ENCODE measurements at places on chromosomes 2 and 18. TPM values are rescaled to one million over a fixed set of nuclear protein-coding genes. Genes with fewer than 3 reads are reported as not detected.

GRCh38 chr2:82158150-82158549 lies 1853.6 kb upstream of the LRRTM1 start:
- H3K4me3 ChIP-seq, result no peak overlapping the region
- no peak overlapping the region for H3K27ac ChIP-seq
- H3K27me3 ChIP-seq, result no peaks in the 10 kb centered on the region
- H3K36me3 ChIP-seq, result no peaks in the 10 kb centered on the region
- H3K4me1 ChIP-seq, result no peaks in the 10 kb centered on the region
- no peak for DNase-seq

DNA sequence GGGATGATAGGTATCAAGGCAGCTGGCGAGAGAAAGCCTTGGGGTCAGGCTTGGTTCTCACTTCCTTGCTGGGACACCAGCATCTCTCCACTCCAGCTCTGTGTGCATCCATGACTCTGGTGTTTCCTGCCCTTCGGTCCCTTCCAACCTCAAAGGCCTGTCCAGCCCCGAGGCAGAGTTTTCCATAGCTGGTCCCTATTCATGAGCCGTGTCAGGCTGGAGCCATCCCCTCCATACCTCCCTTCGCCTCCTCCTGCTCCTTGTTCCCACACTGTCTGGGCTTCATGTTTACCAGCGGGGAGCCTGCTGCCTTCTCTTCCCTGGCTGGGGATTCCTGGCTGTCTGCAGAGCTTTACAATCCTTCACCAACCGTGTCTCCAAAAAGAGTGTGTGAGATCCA lies 51.2 kb downstream of the DYSF start:
- H3K4me1 ChIP-seq, result no peaks in the 10 kb centered on the region
- no peaks in the 10 kb centered on the region for H3K27me3 ChIP-seq
- no peak for DNase-seq

DNA sequence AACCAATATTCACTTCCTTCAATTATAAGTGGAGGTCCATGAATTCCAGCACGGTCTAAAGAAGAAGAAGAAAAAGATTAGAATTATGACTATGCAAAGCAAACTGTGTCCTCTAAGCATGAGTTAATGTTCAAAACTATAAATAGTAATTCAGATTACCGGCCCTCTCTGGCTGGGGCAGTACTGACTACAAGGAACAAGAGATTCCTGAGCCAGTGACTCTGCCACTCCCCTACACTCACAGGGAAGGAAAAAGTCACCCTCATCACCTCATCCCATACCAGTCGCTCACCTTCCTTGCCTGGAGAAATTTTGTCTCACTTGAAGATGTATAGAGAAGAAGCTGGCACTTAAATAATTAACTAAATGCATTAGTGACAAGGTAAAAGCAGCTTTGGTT lies 56.5 kb upstream of the CD302 start:
- no peaks in the 10 kb centered on the region for H3K27me3 ChIP-seq
- no peak overlapping the region for H3K27ac ChIP-seq
- no peak overlapping the region for H3K4me3 ChIP-seq
- no peak for DNase-seq

DNA sequence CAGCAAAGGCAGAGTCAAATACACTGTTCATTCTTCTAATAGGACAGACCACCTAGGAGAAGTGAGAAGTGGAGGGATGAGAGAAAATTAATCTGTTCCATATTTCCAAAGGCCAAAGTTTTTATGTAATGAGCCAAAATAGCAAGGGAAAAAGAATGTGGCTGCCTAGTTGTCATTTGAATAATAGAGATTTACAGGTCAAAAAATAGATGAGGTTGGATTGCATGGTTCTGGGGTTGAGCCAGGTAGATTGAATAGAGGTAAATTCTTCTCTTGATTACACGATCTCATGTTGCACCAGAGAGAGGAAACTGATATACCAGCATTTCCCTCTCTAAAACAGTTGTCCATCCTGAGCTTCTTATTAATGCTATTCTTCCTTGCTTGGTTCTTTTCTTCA lies 325.8 kb downstream of the CCDC178 start:
- no peaks in the 10 kb centered on the region for H3K4me1 ChIP-seq
- no peaks in the 10 kb centered on the region for H3K27me3 ChIP-seq
- no peak for DNase-seq
- H3K27ac ChIP-seq, result no peak overlapping the region
- H3K36me3 ChIP-seq, result no peaks in the 10 kb centered on the region

GRCh38 chr18:50111398-50111797 lies 83.5 kb downstream of the MYO5B start:
- no peaks in the 10 kb centered on the region for H3K36me3 ChIP-seq
- no peak overlapping the region for H3K27ac ChIP-seq
- H3K4me1 ChIP-seq, result no peaks in the 10 kb centered on the region

- no peak overlapping the region for H3K27ac ChIP-seq
- no peaks in the 10 kb centered on the region for H3K27me3 ChIP-seq
- no peak overlapping the region for H3K4me3 ChIP-seq
- no peaks in the 10 kb centered on the region for H3K36me3 ChIP-seq
- no peak for DNase-seq
- no peaks in the 10 kb centered on the region for H3K4me1 ChIP-seq
These were observed 7.8 kb upstream of the ARHGAP25 start for GRCh38 chr2:68726608-68727367.

DNA sequence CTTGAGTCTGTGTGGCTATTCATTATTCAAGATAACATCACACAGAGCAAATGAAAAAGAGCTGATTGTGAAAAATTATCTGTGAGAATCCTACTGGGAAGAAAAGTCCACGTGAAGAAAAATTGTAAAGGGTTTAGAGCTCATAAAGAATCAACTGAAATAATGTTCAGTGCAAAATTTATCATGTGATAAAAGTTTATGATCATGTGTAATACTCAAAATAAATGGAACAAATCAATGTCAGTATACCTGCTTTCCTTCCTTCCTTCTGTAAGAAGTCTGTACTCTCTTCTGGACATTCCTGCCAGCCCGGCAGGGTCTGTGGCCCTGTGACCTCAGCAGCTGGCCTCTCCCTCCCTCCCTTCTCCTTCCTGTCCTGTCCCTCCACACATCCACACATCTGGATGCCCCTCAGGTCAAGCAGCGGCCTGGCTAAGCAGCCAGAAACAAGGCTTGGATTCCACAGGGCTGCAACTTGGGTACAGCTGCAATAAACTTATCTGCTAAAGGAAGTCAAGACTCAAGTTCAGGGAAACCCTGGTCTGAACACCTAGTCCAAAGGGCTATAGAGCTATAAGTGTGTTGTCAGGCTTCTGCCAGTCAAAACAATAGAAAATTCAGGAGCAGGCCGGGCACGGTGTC lies 172.1 kb downstream of the MREG start:
- no peak for DNase-seq
- no peak overlapping the region for H3K4me3 ChIP-seq
- H3K27ac ChIP-seq, result no peak overlapping the region

DNA sequence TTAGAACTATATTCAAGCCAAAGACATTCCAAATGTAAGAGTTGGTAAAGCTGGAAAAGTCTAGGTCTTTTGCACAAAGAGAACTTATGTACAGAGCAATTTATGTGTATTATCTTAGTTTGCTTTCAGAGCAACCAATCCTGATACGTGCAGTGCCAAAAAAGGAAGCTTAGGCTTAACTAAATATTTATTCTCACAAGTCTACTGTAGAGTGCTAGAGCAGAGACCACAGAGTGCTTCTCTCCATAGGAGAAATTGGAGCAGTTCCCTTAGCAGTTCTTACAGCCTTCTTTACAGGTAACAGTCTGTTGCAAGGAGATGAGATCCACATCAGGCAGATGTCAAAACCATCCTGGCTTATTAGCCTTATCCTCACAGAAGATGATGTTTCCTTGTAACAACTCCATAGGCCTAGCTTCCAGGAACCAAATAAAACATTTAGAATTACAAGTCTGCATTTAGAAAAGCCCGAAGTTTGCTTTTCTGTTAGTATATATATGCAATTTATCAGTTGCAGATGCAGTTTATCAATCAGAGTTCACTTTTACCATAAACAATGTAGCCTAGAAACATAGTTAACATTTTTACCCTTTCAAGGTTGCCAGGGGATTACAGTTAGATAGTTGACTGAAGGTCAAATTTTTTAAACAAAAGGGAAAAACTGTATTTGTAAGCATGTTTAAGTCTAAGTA lies 250.6 kb upstream of the KCNJ3 start:
- no peak overlapping the region for H3K27ac ChIP-seq
- DNase-seq, result no peak
- H3K27me3 ChIP-seq, result no peaks in the 10 kb centered on the region
- H3K36me3 ChIP-seq, result no peaks in the 10 kb centered on the region
- no peaks in the 10 kb centered on the region for H3K4me1 ChIP-seq

DNA sequence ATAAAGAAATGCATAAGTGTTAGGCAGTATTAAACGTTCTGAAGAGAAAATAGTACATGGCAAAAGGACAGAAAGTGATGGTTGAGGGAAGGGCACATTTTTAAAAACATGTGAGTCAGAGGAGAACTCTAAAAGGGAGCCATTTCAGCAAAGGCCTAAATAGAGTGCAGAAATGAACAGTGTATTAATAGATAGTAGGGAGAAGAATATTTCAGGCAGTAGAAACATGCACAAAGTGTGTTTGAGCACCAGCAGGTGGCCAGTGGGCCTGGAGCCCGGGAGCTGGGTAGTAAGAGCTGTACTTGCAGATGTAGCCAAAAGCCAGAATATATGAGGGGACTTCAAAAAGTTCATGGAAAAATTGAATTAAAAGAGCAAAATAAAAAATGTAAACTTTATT lies 288.1 kb upstream of the FIGN start:
- no peaks in the 10 kb centered on the region for H3K36me3 ChIP-seq
- H3K27ac ChIP-seq, result no peak overlapping the region
- no peak for DNase-seq
- H3K4me3 ChIP-seq, result no peak overlapping the region
- no peaks in the 10 kb centered on the region for H3K4me1 ChIP-seq

GRCh38 chr2:29650631-29651097 lies 270.7 kb downstream of the ALK start:
- H3K4me3 ChIP-seq, result no peak overlapping the region
- H3K27me3 ChIP-seq, result no peaks in the 10 kb centered on the region
- no peaks in the 10 kb centered on the region for H3K4me1 ChIP-seq

DNA sequence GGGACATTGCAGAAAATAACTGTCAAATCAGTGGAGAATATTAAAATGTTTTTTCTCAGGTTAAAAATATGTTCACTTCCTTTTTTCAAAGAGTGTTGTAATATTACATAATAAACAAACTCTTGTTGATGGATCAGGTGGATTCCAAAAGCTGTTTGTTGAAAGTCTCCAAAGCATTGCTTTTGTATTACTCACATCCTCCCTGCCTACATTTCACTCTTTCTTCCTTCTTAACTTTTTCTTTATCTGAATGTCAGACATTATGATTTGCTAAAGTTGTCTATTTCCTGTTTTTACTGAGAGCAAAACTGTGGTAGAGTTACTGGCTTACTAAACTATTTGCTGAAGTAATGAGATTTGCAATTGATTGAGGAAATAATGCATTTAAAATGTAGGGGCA lies 92.1 kb downstream of the CDH19 start:
- no peaks in the 10 kb centered on the region for H3K4me1 ChIP-seq
- H3K27me3 ChIP-seq, result no peaks in the 10 kb centered on the region
- no peak overlapping the region for H3K4me3 ChIP-seq
- DNase-seq, result no peak
- H3K36me3 ChIP-seq, result no peaks in the 10 kb centered on the region

DNA sequence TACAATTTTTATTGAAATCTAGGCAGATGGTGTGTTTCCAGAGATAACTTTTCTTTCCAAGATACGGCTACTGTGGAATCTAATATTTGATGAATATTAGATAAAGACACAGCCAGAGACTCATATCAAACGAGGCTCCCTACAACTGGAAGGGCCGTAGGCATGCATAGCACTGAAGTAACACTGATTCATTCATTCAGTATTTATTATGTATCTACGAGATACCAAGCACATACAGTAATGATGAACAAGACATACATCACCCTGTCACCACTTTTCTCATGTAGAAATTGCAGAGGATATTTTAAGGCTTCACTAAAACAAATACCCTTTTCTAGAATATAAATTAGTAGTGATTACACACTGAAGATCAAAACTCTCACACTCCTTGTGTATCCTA lies 74.5 kb downstream of the KCTD18 start:
- H3K27me3 ChIP-seq, result no peaks in the 10 kb centered on the region
- H3K27ac ChIP-seq, result no peak overlapping the region
- no peak for DNase-seq
- H3K4me3 ChIP-seq, result no peak overlapping the region

- no peak overlapping the region for H3K4me3 ChIP-seq
- no peaks in the 10 kb centered on the region for H3K27me3 ChIP-seq
These were observed 511.8 kb downstream of the CPS1 start for GRCh38 chr2:211068108-211068780.

GRCh38 chr2:219484343-219485200 lies 14.1 kb upstream of the GMPPA start:
- H3K27me3 ChIP-seq, result no peaks in the 10 kb centered on the region
- no peaks in the 10 kb centered on the region for H3K4me1 ChIP-seq
- peak overlapping the region; percentile 29 for H3K27ac ChIP-seq
- no peak overlapping the region for H3K4me3 ChIP-seq

DNA sequence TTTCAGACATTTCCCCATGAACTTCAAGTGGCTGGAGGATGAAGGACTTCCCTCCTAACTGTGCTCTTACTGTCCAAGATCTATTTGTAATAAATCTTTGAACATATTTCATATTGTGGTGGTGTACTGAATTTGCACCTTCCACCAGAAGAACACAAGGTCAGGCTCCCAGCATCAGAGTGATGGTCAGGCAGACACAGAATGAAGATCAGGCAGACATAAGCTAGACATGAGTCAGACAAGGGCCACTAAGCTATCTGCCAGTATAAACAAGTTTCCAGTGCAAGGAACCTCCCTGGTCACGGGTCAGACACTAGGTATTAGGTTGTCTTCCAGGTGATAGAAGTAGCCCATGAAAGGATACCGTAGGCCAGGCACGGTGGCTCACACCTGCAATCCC lies 20.0 kb downstream of the AQP12B start:
- H3K36me3 ChIP-seq, result no peaks in the 10 kb centered on the region
- no peak overlapping the region for H3K27ac ChIP-seq
- no peaks in the 10 kb centered on the region for H3K27me3 ChIP-seq
- no peak overlapping the region for H3K4me3 ChIP-seq
- H3K4me1 ChIP-seq, result no peaks in the 10 kb centered on the region

GRCh38 chr18:21321711-21322110 lies 79.7 kb downstream of the GREB1L start:
- H3K27ac ChIP-seq, result no peak overlapping the region
- no peaks in the 10 kb centered on the region for H3K4me1 ChIP-seq
- no peak overlapping the region for H3K4me3 ChIP-seq
- no peaks in the 10 kb centered on the region for H3K36me3 ChIP-seq

DNA sequence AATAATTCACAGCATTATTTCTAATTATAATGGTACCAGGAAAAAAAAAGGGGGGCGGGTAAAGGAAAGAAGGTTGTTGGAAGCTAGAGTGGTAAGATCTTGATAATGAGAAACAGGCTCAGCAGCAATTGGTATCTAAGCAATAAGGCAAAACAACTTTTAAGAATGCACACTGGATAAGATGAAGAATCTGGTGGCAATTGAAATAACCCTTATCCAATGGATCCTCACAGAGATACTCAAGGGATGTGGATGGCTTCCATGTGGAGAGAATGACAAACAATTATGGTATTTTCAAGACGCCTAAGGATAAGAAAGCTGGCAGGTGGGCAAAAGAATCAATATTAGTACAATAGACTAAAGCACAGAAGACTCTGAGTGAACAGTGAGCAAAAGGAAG lies 153.6 kb downstream of the UPP2 start:
- H3K4me1 ChIP-seq, result no peaks in the 10 kb centered on the region
- no peaks in the 10 kb centered on the region for H3K36me3 ChIP-seq
- H3K27ac ChIP-seq, result no peak overlapping the region
- H3K27me3 ChIP-seq, result no peaks in the 10 kb centered on the region
- DNase-seq, result no peak

The CD8B2 gene
- total RNA-seq, result not detected

The ANAPC1 gene
- total RNA-seq, result 6.8 TPM

The RNPEPL1 gene
- total RNA-seq, result 38.7 TPM

The CD8B gene
- not detected for total RNA-seq

The M1AP gene
- not detected for total RNA-seq

The FZD7 gene
- total RNA-seq, result 0.77 TPM

The TOGARAM2 gene
- not detected for total RNA-seq

The RBM44 gene
- 3.6 TPM for total RNA-seq

The GPD2 gene
- total RNA-seq, result 37.1 TPM
